ENCODE measurements at places on chromosomes 5 and 9.

- peak; percentile 18 for DNase-seq
Observed at GRCh38 chr9:90915693-90916092, 114.1 kb downstream of the SYK start.

GRCh38 chr5:143559586-143560109, 156.2 kb upstream of the NR3C1 start:
- DNase-seq, result no peak

DNA sequence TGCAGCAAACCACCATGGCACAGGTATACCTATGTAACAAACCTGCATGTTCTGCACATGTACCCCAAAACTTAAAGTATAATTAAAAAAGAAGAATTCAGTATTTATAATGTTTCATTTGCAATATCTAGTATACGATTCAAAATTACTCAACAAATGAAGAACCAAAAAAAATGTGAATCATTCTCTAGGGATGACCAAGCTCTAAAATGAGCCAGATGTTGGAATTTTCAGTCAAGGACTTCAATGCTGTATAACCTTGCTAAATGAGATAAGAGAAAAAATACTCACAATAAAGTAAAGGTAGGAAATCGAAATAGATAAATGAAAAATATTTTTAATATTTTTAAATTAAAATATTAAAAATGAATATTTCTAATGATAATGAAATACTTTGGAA, 108.7 kb upstream of the ADRA1B start:
- DNase-seq, result no peak

- no peak for DNase-seq
Observed at GRCh38 chr5:170142196-170142595, 36.5 kb downstream of the FOXI1 start.

GRCh38 chr5:155732587-155733376, 594.2 kb upstream of the SGCD start:
- DNase-seq, result no peak

GRCh38 chr9:121073038-121073437, 1.7 kb upstream of the CNTRL start:
- peak; percentile 91 for DNase-seq

- no peak for DNase-seq
Observed at GRCh38 chr5:89534331-89534730, 651.3 kb upstream of the MEF2C start.

DNA sequence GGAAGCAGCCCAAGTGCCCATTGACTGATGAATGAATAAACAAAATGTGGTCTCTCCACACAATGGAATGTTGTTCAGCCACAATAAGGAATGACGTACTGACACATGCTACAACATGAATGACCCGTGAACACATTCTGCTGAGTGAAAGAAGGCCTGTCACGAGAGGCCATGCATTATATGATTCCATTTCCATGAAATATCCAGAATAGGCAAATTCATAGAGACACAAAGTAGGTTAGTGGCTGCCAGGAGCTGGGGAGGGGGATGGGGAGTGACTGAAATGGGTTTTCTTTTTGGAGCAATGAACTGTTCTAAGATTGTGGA, 41.4 kb downstream of the BICD2 start:
- DNase-seq, result no peak

GRCh38 chr5:118326481-118327045, 661.8 kb downstream of the DTWD2 start:
- DNase-seq, result no peak

DNA sequence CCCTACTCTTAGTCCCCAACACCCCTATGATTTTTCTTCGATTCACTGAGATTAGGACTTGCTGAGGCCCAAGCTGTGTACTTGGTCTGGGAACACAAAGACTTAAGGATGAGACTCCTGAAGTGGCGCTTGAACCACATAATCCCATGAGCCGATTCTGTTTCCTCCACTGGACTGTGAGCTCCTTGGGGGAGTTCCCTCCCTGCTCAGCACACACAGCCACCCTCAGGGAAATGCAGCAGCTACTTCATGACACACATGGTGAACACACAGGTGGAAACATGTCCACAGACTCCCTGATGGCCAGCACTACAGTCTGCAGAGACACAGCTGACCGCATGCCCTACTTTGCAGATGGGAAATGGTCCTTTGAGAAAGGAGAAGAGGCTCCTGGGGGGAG, 101.1 kb downstream of the C5orf15 start:
- DNase-seq, result no peak

- no peak for DNase-seq
Observed at GRCh38 chr5:143008809-143009521, 238.8 kb downstream of the ARHGAP26 start.

DNA sequence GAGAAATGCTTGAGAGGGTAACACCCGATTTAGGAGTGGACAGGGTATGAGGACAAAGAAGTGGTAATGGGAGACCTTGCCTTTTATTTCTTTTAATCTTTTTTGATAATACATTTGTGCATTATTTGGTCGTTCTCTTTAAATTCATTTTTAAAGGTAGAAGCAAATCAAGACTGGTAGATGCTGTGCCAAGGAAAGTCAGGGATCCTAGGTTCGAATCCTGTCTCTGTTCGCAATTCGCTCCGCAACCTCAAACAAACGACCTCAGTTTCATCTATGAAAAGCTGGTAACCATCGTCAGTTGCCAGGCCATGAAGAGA, 353 bp upstream of the TMED9 start:
- DNase-seq, result no peak

GRCh38 chr9:6049798-6050197, 34.4 kb upstream of the RANBP6 start:
- peak; percentile 15 for DNase-seq

- no peak for DNase-seq
Observed at GRCh38 chr9:13330396-13331004, 51.0 kb upstream of the MPDZ start.

- peak; percentile 69 for DNase-seq
Observed at GRCh38 chr5:10863763-10864383, 102.8 kb upstream of the DAP start.

- no peak for DNase-seq
Observed at GRCh38 chr5:72848474-72849428, 32.3 kb downstream of the TNPO1 start.

GRCh38 chr5:172905346-172906140, 53.7 kb upstream of the RPL26L1 start:
- no peak for DNase-seq

GRCh38 chr5:169036079-169036805, 264.7 kb downstream of the SLIT3 start:
- DNase-seq, result no peak

DNA sequence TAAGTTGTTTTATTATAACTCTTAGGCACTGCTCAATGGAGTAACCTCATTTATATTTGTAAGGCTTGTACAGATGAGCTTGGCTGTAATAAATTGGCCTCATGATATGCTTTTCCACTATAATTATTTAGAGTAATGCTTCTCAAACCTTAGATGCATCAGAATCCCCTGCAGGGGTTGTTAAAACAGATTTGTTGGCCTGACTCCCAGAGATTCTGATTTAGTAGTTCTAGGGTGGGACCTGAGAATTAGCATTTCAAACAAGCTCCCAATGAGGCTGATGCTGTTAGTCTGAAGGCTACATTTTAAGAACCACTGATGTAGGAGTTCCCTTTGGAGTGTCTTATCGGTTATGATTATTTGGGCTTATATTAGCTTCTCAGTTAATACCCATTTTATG, 38.2 kb upstream of the ARSB start:
- no peak for DNase-seq

- DNase-seq, result no peak
Observed at GRCh38 chr9:15101095-15101494, 190.9 kb upstream of the FREM1 start.

DNA sequence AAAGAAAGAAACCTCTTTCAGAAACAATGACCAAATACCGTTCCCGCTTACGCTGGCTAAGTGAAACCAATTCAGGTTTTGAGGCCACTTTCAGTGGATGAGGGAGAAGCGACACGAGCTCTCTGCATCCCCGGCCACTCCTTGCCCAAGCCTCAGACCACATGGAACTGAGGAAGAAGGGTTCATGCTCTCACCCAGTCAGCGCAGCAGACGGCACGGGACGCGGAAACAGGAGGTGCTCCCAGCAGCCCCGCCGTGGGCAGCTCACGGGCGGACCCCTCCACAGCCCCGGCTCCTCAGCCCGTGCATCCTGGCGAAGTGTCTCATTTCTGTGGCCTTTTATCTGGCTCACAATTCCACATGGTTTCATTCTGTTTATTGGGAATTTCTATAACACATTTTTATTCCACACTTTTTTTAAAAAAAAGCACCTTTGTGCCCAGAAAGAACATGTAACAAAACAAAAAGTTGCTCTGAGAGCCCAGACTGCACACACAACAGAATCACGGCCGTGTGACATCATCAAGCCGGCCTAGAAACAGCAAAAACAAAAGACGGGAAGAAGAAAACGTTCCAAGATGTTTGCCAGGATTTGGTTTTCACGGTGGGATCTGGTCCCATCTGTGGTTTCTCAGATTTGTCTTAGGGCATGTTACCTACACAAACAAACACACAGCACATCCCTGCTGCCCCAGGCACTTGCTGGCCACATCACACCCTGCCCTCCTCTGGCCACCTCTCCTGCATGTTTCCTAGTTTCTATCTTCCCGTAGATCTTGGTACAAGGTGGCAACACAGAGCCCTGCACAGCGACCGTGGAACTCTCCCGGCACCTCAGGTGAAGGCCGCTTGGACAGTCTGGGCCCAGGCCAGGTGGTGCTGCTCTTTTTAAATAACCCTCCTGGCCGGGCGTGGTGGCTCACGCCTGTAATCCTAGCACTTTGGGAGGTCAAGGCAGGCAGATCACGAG, 16.2 kb downstream of the QSOX2 start:
- DNase-seq, result no peak

GRCh38 chr5:8434501-8434900, 565.6 kb downstream of the MTRR start:
- no peak for DNase-seq

DNA sequence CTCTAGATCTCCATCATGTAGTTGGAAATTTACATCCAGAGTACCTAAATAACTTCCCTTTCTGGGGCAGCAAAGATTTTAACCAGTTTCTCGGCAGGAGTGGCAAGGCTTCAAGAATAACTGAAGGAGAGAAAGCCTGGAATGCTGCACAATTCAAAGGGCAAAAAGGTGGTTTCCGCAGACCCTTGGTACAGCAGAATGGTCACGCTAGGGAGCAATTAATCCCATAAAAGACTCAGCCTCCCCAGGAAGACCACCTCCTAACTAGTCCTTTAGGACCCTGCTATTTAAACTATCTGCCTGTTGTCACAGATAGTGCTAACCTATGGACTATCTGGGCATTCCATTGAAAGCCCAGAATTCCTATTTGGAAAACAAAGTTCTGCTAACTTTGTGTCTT, 3.6 kb downstream of the HTR1A start:
- DNase-seq, result no peak

GRCh38 chr5:8577792-8578191, 708.8 kb downstream of the MTRR start:
- no peak for DNase-seq

- DNase-seq, result peak; percentile 91
Observed at GRCh38 chr5:165139721-165140120, 1634.3 kb downstream of the MAT2B start.

- no peak for DNase-seq
Observed at GRCh38 chr9:34651876-34652601, at the start of gene IL11RA. Gene IL11RA, plus strand, starts transcription at chr9:34652185. Its CDS starts 3,033 bp downstream, at chr9:34655218.

DNA sequence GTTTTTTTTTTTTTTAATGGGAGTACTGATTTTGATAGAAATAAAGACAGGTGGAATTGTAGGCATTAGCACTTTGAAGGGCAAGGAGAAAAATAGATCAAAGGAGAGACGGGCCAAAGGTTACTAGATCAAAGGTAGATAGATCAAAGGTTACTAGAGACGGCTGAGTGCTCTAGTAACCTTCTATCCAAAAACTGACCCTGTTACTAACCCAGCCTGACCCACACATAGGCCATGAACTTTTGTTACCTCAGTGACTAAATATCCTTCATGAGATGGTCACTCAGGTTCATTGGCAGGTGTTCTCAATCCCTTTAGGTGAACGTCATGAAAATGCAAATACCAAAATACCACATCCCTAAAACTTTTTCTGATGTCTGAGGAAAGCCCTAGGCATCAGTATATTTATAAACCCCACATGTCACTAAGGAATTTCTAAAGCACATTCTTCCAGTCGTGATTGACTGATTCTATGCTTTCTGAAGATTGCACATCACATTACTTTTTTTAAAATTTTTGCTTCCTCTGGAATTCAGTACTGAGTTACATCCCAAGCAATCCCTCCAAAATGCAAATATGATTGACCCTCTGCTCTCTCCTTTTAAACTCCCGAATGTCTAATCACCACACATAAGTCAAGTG, 772.7 kb downstream of the BRINP1 start:
- DNase-seq, result no peak

DNA sequence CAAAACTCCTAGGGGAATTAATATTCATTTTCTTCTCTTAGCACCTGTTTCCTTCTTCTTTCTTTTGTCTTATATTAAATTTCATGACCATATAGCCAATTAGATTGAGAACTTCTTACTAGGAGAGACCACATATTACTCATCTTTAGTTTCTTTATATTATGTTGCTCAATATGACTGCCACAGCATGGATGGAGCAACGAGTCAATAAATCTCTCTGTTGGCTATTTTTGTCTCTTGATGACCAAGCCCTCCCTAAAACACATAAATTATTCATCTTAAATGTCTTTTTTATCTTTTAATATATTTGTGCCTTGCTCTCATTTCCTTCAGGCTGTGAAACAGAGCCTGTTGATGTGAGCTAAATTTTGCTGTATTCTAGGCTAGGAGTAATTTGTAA, 123.0 kb downstream of the ADAMTSL1 start:
- no peak for DNase-seq

DNA sequence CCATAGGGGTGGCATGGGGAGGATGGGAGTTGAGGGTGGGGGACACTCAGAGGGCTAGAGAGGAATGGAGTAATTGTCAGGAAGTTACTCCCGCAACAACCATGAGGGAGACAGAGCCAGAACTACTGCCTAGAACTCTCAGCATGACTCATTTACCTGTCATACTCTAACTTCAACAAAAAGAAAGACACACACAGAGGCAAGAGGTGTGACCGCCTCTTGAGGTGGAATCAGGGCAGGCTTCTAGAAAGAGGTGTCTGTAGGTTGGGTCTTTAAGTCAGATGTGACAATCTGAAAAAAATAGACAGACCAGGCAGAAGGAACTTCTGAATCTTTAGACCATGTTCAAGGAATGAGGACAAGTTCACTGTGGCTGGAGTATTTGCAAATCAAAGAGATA, 73.4 kb downstream of the GABBR2 start:
- DNase-seq, result no peak

GRCh38 chr5:35804201-35804653, 52.5 kb upstream of the IL7R start:
- DNase-seq, result no peak

GRCh38 chr5:57724836-57725235, 242.2 kb upstream of the ACTBL2 start:
- no peak for DNase-seq

- no peak for DNase-seq
Observed at GRCh38 chr9:96467784-96468183, 17.8 kb downstream of the HABP4 start.

DNA sequence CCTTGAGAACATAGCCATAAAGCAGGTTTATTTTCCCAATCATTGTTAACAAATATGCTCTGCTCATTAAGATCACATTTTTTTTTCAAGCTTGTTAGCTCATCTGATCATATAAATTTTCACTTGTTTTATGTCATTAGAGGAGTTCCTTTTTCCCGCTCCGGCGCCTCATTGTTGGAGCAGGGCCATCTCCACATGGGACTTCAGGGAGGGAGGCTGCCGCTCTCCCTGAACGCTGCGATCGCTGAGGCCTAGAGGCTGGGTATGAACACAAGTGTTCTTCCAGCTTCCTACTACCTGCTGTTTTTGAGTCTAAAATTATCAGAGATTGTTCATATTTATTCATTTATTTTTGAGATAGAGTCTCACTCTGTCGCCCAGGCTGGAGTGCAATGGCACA, 246.9 kb downstream of the MPDZ start:
- DNase-seq, result no peak

- no peak for DNase-seq
Observed at GRCh38 chr9:116506685-116507084, 180.4 kb upstream of the TRIM32 start.

Measured in Kasumi-1 (cell line).